ENCODE measurements at places on chromosomes 3 and 15.

DNA sequence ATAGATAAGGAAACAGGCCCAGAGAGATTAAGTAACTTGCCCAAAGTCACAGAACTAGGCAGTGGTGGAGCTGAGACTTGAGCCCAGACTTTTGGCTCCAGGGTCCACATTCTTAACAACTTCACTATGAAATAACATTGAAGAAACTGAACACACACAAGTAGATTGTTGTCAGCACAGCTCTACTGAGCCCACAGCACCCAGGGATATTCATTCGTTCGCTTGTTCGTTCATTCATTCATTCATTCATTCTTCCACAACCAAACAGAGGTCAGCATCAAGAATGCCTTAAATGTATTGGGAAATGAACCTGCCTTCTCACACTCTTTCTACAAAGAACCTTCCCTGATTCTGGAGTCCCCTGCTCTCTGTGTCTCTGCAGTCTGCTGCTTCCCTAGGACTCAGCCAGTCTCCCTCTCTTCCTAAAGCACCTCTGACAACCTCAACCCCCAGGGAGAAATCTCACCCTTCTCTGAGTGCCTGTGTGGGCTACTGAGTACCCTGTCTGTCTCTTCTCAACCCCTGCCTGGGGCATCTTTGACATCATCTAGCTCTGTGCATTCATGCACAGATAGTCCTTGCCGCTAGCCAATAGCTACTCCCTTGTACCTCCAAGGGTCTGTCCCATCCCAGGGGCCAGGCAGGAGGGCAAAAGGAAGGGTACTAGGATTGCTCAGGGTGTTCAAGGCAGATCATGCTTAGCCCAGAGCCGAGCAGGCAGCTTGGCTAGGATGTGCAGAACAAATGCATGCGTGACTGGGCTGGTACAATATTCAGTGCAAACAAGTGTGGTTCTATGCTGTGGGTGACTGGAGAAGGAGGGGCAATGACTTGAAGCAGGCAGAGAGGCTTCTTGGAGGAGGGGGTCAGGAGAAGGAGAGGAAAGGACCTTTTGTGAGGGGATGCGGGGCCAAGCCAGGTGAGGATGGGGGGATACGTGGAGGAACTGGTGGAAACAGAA is 3.4 kb downstream of the LINGO1 start:
- H3K36me3 ChIP-seq = 0 out of 2 replicates have a peak, but pooled peaks cover 2% of the 10 kb centered on the region
- H3K4me3 ChIP-seq = peak overlapping the region; percentile 46
- H3K27me3 ChIP-seq = no peaks in the 10 kb centered on the region
- H3K4me1 ChIP-seq = peaks cover 66% of the 10 kb centered on the region
- no peak for DNase-seq

- no peaks in the 10 kb centered on the region for H3K27me3 ChIP-seq
- no peaks in the 10 kb centered on the region for H3K4me1 ChIP-seq
- H3K4me3 ChIP-seq = no peak overlapping the region
- no peak overlapping the region for H3K27ac ChIP-seq
- DNase-seq = no peak
Observed at GRCh38 chr15:59186501-59186900, 20.1 kb upstream of the LDHAL6B start.

DNA sequence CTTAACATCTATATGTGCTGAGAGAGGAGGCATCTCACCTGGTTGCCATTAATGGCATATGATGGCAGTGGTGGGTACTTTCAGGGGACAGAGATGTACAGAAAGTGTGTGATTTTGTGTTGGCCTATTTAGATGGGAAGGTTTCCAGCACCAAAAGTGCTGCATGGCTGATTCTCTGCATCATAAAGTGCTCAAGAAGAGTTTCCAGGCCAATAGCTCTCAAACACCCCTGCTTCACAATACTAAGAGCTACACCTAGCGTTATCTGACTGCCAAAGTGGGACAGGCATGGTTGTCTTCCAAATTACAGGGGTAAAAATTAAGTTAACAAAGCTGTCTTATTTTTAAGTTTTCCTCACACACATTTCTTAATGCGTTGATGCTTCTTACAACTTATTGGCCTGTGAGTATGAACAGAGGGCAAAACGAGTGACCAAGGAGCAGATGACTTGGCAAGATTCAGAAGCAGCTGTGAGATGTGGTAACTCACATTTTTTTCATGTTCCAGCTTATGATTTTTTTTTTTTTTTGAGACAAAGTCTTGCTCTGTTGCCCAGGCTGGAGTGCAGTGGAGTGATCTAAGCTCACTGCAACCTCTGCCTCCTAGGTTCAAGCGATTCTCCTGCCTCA is 41.4 kb upstream of the VEPH1 start:
- no peak overlapping the region for H3K27ac ChIP-seq
- peaks cover 22% of the 10 kb centered on the region for H3K27me3 ChIP-seq
- DNase-seq = no peak

DNA sequence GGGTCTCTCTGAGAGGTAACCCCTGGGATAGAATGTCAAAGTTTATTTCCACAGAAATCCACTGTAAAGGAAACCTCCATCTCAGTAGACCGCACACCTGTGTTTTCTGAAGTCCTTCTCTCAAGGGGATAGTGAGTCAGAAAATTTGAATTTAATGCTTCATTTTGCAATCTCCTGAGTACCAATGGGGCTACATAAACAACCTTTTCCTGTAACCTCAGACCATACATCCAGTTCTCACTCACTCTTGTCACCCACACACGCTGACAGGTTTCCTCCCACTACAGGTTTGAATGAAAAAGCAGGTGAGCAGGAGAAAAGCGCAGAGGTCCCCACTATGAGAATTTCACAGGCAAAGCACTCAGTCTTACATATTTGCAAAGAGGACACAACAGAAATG is 165.3 kb upstream of the MCTP2 start:
- no peak for DNase-seq
- no peaks in the 10 kb centered on the region for H3K27me3 ChIP-seq
- peaks cover 13% of the 10 kb centered on the region for H3K36me3 ChIP-seq
- H3K27ac ChIP-seq = no peak overlapping the region
- H3K4me3 ChIP-seq = no peak overlapping the region

DNA sequence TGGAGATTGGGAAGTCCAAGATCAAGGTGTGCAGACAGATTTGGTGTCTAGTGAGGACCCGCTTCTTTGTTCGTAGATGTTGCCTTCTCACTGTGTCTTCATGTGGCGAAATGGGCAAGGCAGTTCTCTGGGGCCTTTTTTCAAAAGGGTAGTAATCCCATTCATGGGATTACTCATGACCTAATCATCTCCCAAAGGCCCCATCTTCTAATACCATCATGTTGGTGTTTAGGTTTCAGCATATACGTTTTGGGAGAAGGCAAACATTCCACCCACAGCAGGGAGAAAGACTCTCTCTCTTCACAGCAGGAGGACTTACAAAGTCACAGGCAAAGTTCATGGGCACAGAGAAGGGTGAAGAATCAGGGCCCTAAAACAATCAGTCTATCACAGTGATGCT is 252.1 kb downstream of the RPLP1 start:
- no peak overlapping the region for H3K27ac ChIP-seq
- no peaks in the 10 kb centered on the region for H3K4me1 ChIP-seq
- peaks cover 9% of the 10 kb centered on the region for H3K27me3 ChIP-seq
- DNase-seq = no peak
- H3K4me3 ChIP-seq = no peak overlapping the region

GRCh38 chr3:50516440-50516871 is 13.0 kb upstream of the CACNA2D2 start:
- peak overlapping the region; percentile 87 for H3K27ac ChIP-seq
- peaks cover 63% of the 10 kb centered on the region for H3K4me1 ChIP-seq
- H3K27me3 ChIP-seq = peaks cover 10% of the 10 kb centered on the region
- peak; percentile 51 for DNase-seq

DNA sequence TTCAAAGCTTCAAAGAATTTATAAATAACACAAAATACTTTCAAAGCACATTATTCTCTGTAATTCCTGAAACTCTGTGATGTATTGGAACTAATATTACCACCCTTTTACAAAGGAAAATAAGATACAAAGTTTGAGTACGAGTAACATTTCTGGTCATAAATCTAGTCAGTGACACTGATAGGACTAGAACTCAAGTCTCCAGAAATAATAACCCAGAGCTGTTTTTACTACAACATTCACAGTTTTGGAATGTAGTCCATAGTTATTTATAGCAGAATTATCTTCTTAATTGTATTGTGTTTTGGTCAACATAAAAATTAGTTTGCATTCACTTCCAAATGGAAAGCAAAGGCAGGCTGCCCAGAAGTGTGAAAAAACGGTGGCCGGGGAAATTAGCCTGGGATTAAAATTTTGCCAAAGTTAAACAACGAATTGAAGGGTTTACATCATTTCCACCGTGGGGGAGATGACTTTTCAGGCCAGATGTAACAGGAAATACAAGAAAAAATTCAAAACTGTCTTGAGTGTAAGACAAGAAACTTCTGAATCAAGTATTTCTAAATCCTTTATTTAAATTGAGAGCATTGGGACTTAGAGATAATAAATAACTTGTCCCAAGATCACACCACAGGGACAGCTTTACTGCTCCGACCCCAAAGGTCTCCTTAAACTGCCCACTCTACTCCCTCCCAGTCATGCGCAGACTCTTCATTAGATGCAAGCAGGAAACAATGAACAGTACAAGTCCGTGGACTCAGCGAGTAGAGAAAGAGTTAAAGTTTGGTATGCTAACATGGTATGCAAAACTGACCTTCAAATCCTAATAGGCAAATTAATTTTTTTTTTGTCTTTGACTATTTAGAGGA is 74.3 kb upstream of the VGLL4 start:
- peak overlapping the region; percentile 65 for H3K27ac ChIP-seq
- H3K4me3 ChIP-seq = peak overlapping the region; percentile 93
- peaks cover 18% of the 10 kb centered on the region for H3K27me3 ChIP-seq
- DNase-seq = no peak

GRCh38 chr15:65370885-65371284 is 6.9 kb downstream of the IGDCC3 start:
- no peak overlapping the region for H3K4me3 ChIP-seq
- H3K36me3 ChIP-seq = peaks cover 20% of the 10 kb centered on the region
- H3K4me1 ChIP-seq = peaks cover 65% of the 10 kb centered on the region
- DNase-seq = no peak
- H3K27me3 ChIP-seq = peaks cover 9% of the 10 kb centered on the region
- no peak overlapping the region for H3K27ac ChIP-seq

DNA sequence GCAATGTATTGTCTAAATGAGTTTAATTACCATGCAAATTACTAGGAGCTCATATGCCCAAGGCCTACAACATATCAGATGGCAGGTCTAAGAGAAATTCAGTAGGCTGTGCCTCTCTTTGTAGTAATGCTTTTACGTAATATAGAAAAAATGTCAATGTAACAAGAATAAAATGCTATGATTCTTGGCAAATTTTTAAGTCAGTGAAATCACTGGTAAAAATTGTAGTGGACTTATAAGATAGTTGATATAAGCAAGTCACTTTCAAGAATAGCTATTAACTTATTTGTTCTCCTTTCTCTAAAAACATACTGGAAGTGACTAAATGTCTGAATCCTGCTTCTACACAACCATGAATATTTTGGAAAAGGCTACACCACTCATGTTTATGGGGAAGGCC is 707.8 kb downstream of the TUSC7 start:
- H3K4me1 ChIP-seq = peaks cover 14% of the 10 kb centered on the region
- no peak for DNase-seq
- H3K27ac ChIP-seq = no peak overlapping the region
- H3K4me3 ChIP-seq = no peak overlapping the region

DNA sequence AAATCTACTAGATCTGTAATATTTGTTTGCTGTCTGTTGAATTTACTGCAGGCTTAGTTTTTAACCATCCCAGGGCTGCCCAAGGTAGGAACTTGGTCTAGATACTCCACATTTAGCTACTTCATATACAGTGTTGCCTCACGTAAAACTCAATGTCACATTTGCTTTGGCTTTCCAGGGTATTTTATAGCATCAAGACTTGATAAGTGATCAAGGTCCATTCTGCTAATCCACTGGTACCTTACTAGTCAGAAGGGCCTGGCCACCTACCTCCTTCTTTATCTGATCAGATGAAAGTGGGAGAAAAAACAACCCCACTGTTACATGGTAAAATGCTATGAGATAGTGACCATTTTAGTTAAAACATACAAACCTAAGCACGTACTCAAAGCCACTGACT is 25.5 kb upstream of the GREM1 start:
- H3K36me3 ChIP-seq = no peaks in the 10 kb centered on the region
- H3K27ac ChIP-seq = no peak overlapping the region
- H3K4me3 ChIP-seq = no peak overlapping the region
- H3K4me1 ChIP-seq = peaks cover 11% of the 10 kb centered on the region

DNA sequence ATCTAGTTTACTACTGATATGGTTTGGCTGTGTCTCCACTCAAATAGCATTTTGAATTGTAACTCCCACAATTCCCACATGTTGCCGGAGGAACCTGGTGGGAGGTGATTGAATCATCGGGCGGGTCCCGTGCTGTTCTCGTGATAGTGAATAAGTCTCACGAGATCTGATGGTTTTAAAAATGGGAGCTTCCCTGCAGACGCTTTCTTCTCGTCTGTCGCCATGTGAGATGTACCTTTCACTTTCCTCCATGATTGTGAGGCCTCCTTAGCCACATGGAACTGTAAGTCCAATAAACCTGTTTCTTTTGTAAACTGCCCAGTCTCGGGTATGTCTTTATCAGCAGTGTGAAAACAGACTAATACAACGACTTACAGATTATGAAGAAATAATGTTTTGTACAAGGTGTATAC is 35.6 kb upstream of the PYDC2 start:
- H3K4me3 ChIP-seq = no peak overlapping the region
- no peak for DNase-seq
- H3K27ac ChIP-seq = no peak overlapping the region

GRCh38 chr15:32669896-32670611 is 28.5 kb downstream of the SCG5 start:
- H3K4me3 ChIP-seq = no peak overlapping the region
- no peaks in the 10 kb centered on the region for H3K27me3 ChIP-seq
- no peak for DNase-seq
- H3K27ac ChIP-seq = peak overlapping the region; percentile 72

DNA sequence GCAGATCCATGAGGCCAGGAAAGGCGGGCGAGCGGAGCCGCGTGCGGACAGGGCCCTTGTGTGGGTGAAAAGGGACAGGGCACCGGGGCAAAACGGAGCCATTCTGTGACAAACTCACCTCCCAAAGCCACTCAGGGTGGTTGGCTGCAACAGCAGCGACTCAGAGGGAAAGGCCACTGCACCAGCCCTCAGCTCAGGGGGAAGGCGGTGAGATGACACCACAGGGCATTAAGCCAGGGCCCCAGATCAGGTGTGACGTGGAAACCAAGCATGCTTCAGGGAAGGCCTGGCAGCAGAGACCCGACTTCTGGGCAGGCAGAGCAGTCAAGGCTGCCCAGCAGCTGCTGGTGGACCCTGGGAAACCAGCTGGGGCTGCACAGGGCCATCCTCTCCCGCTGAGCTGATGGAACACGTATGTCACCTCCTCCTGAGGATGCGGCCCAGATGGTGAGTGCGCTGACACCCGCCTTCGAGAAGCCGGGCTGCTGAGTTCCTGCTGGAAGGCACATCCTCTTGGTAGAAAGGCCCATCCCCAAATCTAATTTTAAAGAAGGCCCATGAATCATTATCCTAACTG is 82.3 kb downstream of the CHSY1 start:
- H3K27ac ChIP-seq = no peak overlapping the region
- no peak overlapping the region for H3K4me3 ChIP-seq
- H3K4me1 ChIP-seq = peaks cover 30% of the 10 kb centered on the region

GRCh38 chr3:179701176-179701827 is 48.5 kb downstream of the USP13 start:
- H3K27me3 ChIP-seq = no peaks in the 10 kb centered on the region
- peaks cover 31% of the 10 kb centered on the region for H3K4me1 ChIP-seq
- no peak for DNase-seq
- H3K27ac ChIP-seq = peak overlapping the region; percentile 93
- H3K36me3 ChIP-seq = peaks cover 2% of the 10 kb centered on the region

GRCh38 chr3:5197022-5197421 is 9.5 kb downstream of the EDEM1 start:
- no peak for DNase-seq
- no peak overlapping the region for H3K4me3 ChIP-seq
- H3K4me1 ChIP-seq = peaks cover 55% of the 10 kb centered on the region
- no peaks in the 10 kb centered on the region for H3K27me3 ChIP-seq
- peak overlapping the region; percentile 96 for H3K27ac ChIP-seq
